Activated CD4-positive, alpha-beta T cell treated with anti-CD3 and anti-CD28 coated beads, Interleukin-2, amount 10 ng/mL, durations not matched to agents 24 days and 14 days (primary cell): ENCODE measurements at places on chromosomes 1 and 21. TPM values are rescaled to one million over a fixed set of nuclear protein-coding genes. Genes with fewer than 3 reads are reported as not detected.

DNA sequence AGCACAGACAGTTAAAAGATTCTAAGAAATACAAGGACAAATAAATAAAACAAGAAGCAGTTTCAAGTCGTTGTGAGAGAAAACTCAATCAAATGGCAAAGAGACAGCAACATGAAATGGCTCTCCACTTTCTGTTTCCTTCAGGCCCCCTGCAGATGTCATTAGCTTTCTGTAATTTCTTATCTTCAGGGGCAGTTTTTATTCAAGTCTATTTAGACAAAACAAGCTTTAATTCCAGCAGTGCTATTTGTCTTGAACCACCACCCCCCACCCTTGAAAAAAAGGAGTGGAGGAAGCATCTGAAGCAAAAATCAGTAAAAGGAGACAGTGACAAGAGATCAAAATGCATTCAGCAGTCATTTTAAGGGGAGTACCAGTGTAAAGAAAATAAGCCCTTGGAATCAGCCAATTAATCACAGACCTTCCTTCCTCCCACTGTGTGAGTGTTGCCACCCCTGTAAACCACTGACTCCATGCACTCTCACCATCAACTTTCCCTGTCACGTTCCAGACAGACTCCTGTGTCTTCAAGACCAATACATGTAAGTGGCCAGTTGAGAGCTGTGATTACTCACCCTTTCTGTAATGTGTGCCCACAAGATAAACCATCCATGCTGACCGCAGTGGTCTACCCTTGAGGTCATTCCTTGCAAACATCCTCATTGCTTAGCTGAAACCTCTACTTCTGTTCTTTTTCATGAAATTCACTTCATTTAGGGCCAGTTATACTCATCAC lies 136.1 kb upstream of the HOOK1 start:
- H3K4me3 ChIP-seq = no peak overlapping the region
- peaks cover 3% of the 10 kb centered on the region for H3K4me1 ChIP-seq
- no peak for DNase-seq
- no peak overlapping the region for H3K27ac ChIP-seq

- H3K27me3 ChIP-seq = no peaks in the 10 kb centered on the region
- H3K4me3 ChIP-seq = peak overlapping the region; percentile 4
- H3K36me3 ChIP-seq = peaks cover 4% of the 10 kb centered on the region
These were observed 21.7 kb upstream of the IL12RB2 start for GRCh38 chr1:67285780-67286488.

- H3K27me3 ChIP-seq = peaks cover 6% of the 10 kb centered on the region
- DNase-seq = no peak
- no peak overlapping the region for H3K4me3 ChIP-seq
These were observed 3.7 kb upstream of the HP1BP3 start for GRCh38 chr1:20790785-20791184.

GRCh38 chr1:85707267-85707989 lies 805 bp downstream of the ZNHIT6 start:
- no peak overlapping the region for H3K27ac ChIP-seq
- H3K4me1 ChIP-seq = peaks cover 19% of the 10 kb centered on the region
- H3K36me3 ChIP-seq = peaks cover 30% of the 10 kb centered on the region
- H3K27me3 ChIP-seq = no peaks in the 10 kb centered on the region
- H3K4me3 ChIP-seq = no peak overlapping the region
- no peak for DNase-seq

DNA sequence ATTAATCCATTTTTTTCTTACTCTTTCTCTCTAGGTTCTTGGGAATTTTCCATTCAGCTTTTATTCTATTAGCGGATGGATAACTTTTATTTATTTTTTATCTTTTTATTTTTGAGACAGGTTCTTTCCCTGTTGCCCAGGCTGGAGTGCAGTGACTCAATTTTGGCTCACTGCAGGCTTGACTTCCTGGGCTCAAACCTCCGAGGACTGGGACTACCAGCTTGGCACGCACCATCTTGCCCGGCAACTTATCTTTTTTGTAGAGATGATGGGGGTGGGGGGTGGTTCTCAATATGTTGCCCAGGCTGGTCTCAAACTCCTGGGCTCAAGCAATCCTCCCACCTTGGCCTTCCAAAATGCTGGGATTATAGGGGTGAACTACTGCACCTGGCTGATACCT lies 36.1 kb upstream of the CHIT1 start:
- peaks cover 20% of the 10 kb centered on the region for H3K27me3 ChIP-seq
- H3K4me1 ChIP-seq = peaks cover 9% of the 10 kb centered on the region
- H3K4me3 ChIP-seq = no peak overlapping the region
- no peaks in the 10 kb centered on the region for H3K36me3 ChIP-seq

DNA sequence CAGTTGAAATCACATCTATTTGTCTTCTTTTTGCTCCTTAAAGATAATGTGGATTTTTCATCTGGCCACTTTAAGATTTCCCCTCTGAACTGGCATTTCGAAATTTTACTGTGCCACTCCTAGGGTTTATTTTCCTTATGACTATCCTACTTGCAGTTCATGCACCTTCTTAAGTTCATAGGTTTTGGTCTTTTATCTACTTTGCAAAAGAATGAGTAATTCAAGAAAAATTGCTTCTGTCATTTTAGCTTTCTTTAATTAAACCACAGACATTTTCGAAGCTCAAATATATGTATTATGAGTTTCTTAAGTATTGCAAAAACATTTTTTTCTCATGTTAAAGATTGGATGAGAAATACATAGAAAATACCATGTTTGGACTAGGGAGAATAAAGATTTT lies 1244.8 kb upstream of the TMPRSS15 start:
- DNase-seq = no peak
- H3K27ac ChIP-seq = no peak overlapping the region

DNA sequence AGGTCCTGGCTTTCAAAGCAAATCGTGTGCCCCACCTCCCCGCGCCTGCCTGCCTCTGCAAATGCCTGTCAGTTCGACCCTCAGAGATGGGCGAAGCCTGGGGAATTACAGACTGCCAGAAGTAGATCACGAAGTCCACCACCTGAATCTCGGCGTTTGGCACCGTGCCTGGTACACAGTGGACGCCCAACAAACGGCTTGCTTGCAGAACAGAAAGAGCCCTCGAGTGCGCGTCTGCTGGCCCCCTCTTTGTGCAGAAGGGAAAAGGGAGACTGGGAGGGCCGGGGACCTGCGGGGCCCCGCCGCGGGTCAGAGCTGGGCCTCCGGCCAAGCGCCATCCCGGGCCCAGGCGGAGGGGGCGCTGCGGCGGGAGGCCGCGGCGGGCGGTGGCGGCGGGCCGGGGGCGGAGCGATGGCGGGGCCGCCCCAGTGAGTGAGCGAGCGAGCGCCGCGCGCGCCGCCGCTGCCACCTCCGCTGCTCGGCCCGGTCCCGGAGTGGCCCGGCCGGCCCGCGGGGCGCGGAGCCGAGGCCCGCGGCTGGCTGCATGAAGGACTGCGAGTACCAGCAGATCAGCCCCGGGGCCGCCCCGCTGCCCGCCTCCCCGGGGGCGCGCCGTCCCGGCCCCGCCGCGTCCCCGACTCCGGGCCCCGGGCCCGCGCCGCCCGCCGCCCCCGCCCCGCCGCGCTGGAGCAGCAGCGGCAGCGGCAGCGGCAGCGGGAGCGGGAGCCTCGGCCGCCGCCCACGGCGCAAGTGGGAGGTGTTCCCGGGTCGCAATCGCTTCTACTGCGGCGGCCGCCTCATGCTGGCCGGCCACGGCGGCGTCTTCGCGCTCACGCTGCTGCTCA lies at the start of gene ZDHHC18:
TSS of gene ZDHHC18 (plus strand) at position 428 of the 845 bp plus-strand sequence. CDS start at position 545, 117 bp downstream.
- H3K36me3 ChIP-seq = peaks cover 32% of the 10 kb centered on the region
- peak; percentile 95 for DNase-seq
- H3K27me3 ChIP-seq = no peaks in the 10 kb centered on the region
- H3K4me3 ChIP-seq = peak within 1 kb of the TSS; percentile 94
- peaks cover 45% of the 10 kb centered on the region for H3K4me1 ChIP-seq

- no peak for DNase-seq
- H3K27me3 ChIP-seq = peaks cover 2% of the 10 kb centered on the region
- H3K27ac ChIP-seq = no peak overlapping the region
- no peaks in the 10 kb centered on the region for H3K36me3 ChIP-seq
- H3K4me3 ChIP-seq = no peak overlapping the region
- H3K4me1 ChIP-seq = no peaks in the 10 kb centered on the region
These were observed 113.7 kb upstream of the PALMD start for GRCh38 chr1:99532276-99532580.

DNA sequence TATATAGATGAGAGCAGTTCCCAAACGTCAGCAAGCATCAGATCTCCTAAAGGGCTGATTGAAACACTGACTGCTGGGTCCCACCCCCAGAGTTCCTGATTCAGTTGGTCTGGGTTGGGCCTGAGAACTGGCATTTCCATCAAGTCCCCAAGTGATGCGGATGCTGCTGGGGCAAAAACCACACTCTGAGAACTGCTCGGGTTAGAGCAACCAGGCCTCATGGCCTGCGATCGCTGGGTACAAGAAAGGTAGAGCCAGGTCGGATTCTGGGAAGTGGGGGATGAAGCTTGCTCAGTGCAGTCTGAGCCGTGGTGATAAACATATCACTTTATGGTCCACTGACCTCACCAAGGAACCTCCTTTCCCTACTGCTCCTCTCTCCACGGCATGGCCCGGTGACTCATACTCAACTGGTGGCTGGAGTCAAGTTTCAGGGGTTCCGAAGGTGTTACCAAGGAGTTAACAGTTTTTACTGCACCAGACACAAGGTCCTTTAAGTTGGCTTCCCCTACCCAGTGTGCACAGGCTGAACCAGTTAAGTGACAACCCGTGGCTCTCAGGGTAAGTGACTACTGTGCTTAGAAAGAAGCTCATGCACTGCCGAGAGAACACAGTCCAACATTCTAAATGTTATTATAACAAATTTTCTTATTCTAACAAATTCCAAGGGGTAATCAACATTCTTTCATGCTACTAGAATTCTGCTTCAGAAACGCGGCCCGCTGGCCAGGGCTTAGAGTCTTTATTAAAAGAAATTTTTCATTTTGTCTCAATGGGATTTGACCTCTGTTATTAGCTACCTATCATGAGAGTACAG lies 153.5 kb downstream of the TGFBR3 start:
- peaks cover 26% of the 10 kb centered on the region for H3K36me3 ChIP-seq
- DNase-seq = no peak
- peaks cover 45% of the 10 kb centered on the region for H3K4me1 ChIP-seq

ADAMTS4 gene
- total RNA-seq = 0.33 and 0.66 TPM in 2 replicates

KIAA1614 gene
- 0.16 and 0.26 TPM in 2 replicates for total RNA-seq

VWA5B1 gene
- total RNA-seq = not detected in 2 replicates
